ENCODE measurements at places on chromosomes 3 and 15.

- DNase-seq, result no peak
Observed at GRCh38 chr3:14922863-14923262, 24.5 kb upstream of the NR2C2 start.

DNA sequence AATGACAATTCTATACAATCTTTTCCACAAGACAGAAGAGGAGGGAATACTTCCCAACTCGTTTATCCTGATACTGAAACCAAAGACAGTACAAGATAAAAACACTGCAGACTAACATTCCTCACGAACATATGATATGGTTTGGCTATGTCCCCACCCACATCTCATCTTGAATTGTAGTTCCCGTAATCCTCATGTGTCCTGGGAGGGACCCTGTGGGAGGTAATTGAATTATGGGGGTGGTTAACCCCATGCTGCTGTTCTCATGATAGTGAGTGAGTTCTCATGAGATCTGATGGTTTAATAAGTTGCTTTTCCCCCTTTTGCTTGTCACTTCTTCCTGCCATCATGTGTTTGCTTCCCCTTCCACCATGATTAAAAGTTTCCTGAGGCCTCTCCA, 83.9 kb upstream of the PROK2 start:
- no peak for DNase-seq

GRCh38 chr3:8201886-8202285, 299.7 kb upstream of the LMCD1 start:
- peak; percentile 40 for DNase-seq

- peak; percentile 81 for DNase-seq
Observed at GRCh38 chr3:15645740-15646501, 44.4 kb downstream of the BTD start.

- DNase-seq, result no peak
Observed at GRCh38 chr3:194718079-194718478, 32.4 kb downstream of the FAM43A start.

GRCh38 chr3:58497097-58497496, 5.2 kb downstream of the KCTD6 start:
- no peak for DNase-seq

GRCh38 chr3:39082666-39083313, 24.6 kb downstream of the GORASP1 start:
- DNase-seq, result no peak

DNA sequence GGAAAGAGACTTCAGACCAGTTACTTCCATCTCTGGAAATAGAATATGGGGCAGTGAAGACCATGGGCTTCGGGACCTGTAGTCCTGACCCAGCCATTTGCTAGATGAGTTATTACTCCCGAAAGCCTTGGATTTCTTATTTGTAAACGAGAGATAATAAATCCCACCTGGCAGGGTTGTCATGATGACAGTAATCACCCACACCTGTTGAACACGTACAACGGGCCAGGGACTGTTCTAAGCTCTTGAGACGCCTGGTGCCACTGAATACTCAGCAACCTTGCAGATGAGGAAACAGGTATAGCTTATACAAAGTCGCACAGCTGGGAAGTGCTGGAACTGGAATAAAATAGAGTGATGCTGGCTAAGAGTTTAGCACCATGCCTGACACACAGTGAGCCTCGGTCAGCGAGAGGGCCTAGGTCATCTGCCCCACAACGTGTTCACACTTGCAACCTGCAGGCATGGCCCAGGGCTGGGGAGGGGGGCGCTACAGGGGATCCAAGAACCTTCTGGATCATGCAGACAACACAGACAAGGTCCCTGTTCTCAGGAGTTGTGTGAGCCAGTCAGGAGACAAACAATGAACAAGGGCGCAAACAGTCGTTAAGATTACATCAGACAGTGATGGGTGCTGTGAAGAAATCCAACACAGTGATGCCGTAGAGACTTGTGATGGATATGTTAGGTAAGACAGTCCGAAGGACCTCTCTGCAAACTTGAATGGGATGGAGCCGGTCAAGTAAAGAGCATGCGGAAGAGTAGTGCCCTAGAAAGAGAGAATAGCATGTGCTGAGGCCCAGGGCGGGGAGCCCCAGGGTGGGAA, 89.2 kb downstream of the CORO2B start:
- no peak for DNase-seq

- DNase-seq, result no peak
Observed at GRCh38 chr3:172289583-172289982, 158.7 kb downstream of the GHSR start.

- DNase-seq, result no peak
Observed at GRCh38 chr15:63357061-63357460, 24.6 kb downstream of the CA12 start.

Data from fibroblast of skin of left biceps (primary cell).